ENCODE measurements at places on chromosomes 3 and 15.

DNA sequence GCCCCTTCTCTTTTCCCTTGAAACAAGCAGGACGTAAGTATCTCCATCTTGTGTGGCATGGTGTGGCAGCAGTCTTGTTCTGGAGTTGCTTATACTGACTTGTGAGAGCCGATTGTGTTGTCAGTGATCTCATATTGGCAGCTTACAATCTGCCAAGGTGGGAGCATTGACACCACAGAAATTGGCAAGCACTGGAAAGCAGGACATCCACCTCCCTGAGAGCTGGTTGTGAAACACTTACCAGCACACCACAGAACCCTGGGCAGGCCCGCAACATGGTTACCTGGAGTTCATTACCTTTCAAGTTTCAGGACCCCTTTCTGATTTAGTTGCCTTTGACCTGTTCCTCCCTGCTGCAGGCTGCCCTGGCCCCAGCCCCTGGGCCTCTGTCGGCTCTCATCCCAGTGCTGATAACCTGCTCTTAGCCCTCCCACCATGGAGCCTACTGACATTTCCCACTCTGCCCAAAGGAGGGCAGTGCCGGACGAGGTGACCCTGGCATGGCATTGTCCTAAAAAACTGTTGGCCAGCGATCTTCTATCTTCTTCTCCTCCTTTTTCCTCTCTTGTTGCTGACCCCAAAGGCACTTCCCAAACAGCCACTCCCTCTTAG is 10.6 kb upstream of the ATP2B2 start:
- DNase-seq: no peak

- no peak for DNase-seq
Observed at GRCh38 chr15:75203017-75203907, 1.6 kb downstream of the C15orf39 start.

DNA sequence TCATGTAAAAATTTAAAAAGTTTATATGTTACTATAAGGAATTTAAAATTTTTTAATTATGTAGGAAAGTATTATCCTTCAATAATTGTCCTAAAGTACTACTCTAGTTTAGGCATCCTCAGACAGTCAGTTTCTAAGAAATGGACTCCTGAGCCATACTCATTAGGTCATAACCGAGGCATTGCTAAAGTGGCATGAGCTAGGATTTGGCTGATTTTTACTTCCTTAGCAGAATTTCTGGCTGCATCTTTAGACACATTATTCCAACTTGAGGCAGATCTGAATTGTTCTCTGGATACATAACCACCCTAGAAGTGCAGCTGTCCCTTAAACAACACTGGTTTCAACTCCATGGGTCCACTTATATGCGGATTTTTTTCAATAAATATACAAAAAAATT is 38.3 kb downstream of the IFT57 start:
- no peak for DNase-seq

DNA sequence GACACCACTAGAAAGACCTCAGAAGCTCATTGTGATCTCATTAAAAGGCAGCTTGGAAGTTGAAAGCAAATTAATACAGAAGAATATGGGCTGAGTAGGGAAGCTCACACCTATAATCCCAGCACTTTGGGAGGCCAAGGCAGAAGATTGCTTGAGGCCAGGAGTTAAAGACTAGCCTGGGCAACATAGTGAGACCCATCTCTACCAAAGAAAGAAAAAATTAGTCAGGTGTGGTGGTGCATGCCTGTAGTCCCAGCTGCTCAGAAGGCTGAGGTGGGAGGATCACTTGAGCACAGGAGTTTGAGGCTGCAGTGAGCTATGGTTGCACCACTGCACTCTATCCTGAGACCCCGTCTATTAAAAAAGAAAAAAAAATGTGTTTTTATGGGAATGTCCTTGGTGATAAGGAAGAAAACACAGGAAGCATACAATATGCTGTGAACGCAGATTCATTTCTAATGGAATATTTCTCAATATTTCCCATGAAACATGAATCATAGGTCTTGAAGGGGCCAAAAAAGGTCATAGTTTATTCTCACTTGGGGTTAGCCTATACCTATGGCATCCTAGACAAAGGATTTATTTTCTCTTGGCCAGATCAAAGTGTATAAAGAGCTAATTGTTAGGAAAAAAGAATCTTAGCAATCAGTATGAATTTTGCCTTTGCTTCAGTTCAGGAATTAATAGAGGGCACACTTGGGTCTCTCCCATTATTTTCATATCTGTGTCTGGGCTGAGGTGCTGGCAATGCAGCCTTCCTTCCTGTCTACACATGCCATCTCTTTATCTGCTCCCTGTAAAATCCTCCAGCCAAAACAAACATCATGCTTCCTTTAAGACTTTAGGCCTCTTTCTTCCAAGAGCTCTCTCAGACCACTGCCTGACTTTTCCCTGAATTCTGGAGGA is 98.2 kb downstream of the FNDC3B start:
- DNase-seq: no peak

- DNase-seq: no peak
Observed at GRCh38 chr3:15094187-15094875, 4.6 kb downstream of the RBSN start.

- DNase-seq: no peak
Observed at GRCh38 chr15:59532770-59533379, 78.7 kb upstream of the GCNT3 start.

GRCh38 chr3:47601281-47601680 is 22.6 kb upstream of the CSPG5 start:
- DNase-seq: no peak

- no peak for DNase-seq
Observed at GRCh38 chr3:146280864-146281263, 30.0 kb upstream of the PLSCR4 start.

GRCh38 chr3:60956729-60957128 is 294.5 kb downstream of the FHIT start:
- no peak for DNase-seq

GRCh38 chr3:25465266-25465860 is 37.3 kb downstream of the RARB start:
- no peak for DNase-seq

DNA sequence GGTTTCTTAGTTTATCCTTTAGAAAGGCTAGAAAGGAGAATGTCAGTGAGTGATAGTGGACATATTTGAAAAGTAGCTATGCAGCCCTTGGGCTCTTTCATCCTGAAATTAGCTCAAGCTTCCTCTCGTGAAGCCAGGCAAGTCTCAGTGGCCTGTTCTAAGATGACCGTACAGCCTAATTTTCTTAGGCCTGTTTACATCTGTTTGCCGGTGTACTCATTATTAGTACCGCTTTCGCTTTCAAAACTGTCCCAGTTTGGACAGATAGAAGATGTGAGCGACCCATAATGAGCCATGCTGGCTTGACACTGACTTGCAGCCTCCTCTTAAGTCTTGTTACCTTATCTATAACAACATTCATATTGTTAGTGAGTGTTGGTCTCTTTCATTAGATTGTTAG is 5.7 kb upstream of the ARL14 start:
- no peak for DNase-seq

DNA sequence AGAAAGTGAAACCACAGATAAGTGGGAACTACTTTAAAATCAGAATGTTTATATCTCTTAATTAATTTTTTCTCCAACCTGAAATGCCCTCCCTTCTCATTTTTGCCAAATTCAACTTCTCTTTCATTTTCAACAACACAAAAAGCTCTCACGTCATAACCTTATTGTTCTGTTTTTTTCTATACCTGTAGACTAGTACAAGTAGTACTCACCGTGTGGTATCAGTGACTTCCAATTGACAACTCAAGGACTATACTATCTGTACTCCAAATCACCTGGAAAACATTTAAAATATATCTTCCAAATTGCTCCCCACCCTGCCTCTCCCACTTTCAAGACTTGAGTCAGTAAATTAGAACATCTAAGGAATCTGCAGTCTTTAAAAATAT is 72.8 kb upstream of the ZNF280D start:
- DNase-seq: no peak
